NCI-H1694 (cell line): ENCODE measurements at places on chromosomes 12 and 14.

DNA sequence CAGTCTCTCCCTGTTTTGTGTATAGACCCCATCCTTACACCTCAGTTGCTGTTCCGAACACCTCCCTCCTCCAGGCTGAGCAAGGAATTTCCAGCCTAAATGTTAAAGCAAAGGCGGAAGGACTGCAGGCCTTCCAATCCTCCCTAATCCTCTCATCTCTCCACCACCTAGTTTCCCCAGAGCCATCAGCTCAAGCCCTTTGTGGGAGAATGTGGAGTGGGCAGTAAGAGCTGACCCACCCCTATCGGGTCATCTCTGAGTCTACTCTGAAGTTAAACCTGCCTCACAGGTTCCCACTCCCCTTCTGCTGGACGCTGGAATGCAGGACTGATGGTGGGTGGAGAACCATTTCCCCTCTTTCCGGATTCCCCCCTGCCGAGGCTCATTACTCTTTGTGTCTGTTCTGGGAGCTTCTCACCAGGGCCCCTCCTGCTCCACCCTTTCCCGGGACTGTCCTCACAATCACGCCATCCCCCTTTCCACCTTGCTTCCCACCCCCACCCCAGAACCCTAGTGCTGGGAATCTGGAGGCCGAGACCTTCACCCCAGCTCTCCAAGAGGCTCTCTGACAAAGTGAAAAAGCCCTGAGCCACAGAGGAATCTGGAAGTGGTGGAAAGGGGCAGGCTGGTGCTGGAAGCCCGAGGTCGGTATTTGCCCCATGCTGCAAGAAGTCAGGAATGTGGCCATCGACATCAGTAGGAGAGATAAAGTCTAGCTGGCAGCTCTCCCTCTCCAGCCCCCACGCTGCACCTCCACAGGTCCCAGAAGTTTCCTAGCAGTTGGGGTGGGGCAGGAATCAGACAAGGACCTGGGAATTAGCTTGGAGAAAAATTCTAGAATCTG lies 3.3 kb upstream of the KRT18 start:
- DNase-seq, result no peak

- no peak for DNase-seq
These were observed 190.1 kb upstream of the FOXG1 start for GRCh38 chr14:28576523-28576922.

DNA sequence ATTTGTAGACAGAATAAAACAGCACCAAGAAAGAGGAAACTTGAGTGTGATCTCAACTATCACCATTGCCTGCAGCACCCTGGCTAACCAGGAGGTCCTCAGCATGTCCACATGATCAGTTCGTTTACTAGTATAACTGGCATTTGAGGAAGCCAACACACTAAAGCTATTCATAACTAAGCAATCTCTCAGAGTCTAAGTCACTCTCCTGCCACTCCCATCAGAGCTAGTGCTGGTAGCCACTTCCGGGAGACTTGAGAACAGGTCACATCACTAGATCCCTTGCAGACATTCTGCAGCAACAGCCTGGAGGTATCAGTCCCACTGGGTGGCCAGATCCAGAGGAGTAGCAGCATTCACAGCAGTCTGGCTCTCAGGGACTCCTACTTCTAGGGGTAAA lies 352.9 kb upstream of the OR4E1 start:
- DNase-seq, result no peak

GRCh38 chr12:65517656-65518210 lies 239.2 kb downstream of the MSRB3 start:
- DNase-seq, result no peak

DNA sequence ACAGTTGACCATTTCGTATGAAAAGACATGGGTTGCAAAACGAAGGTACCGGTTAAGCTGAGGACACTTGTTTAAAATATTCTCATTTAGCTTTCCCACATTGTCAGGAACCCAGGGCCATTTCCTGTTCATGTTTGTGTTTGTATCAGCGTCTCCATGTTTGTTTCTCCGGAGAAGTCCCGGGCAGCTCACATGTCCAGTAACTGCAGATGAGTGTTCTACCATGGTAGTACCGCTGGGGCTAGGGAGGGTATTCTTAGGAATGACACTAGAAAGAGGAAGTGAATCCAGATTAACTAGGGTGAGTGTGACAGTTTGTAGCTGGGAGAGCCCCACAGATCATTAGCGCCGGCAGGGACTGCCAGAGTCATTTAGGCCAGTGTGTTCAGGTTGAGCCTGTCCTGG lies 50.0 kb upstream of the EVL start:
- DNase-seq, result no peak

GRCh38 chr14:91885839-91886238 lies 18.5 kb upstream of the TC2N start:
- no peak for DNase-seq

GRCh38 chr12:113841786-113842185 lies 124.3 kb downstream of the RBM19 start:
- no peak for DNase-seq

DNA sequence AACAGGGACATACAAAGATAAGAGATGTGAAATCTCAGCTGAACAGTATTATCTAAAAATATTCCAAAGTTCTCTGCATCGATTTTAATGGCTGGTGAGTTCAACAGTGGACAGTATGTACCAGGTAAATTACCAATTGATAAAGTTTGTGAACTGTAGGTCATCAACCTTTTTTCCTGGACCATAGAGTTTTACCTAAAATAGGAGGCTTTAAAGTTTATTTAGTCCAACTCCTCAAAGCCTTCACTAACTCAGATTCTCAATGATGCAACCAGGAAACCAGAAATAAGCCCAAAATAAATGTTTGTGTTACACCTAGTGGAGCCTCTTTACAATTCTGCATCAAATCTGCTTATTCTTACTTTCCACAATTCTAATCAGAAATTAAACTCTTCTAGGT lies 205.8 kb downstream of the ANO6 start:
- DNase-seq, result no peak

DNA sequence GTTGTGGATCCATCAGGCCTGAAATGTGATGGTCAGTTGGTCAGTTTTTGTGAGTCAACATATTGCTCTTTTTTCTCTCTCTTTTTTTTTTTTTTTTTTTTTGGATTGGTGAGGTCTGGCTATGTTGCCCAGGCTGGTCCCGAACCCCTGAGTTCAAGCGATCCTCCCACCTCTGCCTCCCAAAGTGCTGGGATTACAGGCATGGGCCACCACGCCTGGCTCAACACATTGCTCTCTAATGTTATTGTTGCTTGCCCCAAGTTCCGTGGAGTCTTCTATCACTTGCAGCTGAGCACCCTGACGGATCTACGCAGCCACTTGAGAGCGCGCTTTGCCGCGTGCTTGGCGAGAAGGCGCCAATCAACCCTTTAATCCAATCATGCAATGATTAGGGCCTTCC lies 69.5 kb upstream of the DIO3 start:
- DNase-seq, result no peak
